ENCODE measurements at places on chromosomes 7 and 10. TPM values are rescaled to one million over a fixed set of nuclear protein-coding genes. Genes with fewer than 3 reads are reported as not detected.

ACTR3C gene
- total RNA-seq: 10.1 TPM

MINDY3 gene
- 23.4 TPM for total RNA-seq

DNA sequence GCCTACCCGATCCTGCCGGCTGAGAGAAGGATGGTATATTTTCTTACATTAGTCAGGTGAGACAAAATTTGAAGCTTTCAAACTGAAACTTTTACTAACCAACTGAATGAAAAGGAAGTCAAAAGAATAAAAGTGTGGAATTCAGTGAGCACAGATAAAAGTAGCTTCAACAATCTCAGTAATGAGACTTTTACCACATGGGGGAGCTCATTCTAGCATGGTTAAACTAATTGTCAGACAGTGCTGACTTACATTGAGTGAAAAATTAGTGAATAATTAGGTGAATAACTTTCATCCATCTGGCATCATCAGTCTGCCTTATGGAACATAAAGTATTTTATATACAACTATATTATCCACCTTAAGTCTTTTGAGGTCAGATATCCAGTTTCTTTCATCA is 8.4 kb downstream of the FAM237B start:
- DNase-seq: no peak

- no peak for DNase-seq
These were observed 104.3 kb downstream of the NRBF2 start for GRCh38 chr10:63237396-63237795.

RNF148 gene
- not detected for total RNA-seq

DNA sequence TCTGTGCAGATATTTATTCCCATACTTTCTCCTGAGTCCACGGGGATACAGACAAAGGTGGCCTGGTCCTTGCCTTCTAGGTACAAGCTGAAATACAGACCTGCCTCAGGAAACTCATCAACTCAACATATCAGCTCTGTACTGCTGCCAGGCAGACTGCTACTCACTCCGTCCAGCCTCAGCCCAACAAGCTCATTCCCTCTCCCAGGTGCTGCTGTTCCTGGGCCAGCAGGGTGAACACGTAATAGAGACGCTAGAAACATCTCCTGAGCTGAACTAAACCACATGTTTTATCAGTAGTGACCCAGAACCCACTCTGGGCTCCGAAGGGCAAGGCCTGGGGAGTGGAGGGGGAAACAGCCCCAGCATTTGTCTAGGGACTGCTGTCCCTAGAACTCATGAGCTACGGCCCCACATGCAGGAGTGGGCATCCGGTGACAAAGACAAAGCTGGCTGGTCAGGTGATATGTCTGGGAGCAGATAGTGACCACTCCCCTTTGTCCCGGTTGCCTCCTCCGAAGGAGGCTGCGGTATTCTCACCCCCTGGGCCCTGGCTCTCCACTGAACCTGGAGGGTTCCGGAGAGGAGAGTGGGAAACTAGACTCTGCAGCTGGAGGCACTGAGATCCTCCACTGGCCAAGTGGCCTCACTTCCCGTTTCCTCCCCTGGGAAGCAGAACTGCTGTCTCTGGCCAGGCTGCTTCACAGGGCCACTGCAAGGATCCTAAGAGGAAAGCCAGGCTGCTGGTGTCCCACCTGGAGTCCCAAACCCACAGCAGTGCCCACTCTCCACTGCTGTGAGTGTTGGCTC is 116.1 kb downstream of the FAM53B start:
- DNase-seq: no peak

LRRN3 gene
- not detected for total RNA-seq

C7orf57 gene
- not detected for total RNA-seq

GTF2IRD1 gene
- 1.6 TPM for total RNA-seq

DNA sequence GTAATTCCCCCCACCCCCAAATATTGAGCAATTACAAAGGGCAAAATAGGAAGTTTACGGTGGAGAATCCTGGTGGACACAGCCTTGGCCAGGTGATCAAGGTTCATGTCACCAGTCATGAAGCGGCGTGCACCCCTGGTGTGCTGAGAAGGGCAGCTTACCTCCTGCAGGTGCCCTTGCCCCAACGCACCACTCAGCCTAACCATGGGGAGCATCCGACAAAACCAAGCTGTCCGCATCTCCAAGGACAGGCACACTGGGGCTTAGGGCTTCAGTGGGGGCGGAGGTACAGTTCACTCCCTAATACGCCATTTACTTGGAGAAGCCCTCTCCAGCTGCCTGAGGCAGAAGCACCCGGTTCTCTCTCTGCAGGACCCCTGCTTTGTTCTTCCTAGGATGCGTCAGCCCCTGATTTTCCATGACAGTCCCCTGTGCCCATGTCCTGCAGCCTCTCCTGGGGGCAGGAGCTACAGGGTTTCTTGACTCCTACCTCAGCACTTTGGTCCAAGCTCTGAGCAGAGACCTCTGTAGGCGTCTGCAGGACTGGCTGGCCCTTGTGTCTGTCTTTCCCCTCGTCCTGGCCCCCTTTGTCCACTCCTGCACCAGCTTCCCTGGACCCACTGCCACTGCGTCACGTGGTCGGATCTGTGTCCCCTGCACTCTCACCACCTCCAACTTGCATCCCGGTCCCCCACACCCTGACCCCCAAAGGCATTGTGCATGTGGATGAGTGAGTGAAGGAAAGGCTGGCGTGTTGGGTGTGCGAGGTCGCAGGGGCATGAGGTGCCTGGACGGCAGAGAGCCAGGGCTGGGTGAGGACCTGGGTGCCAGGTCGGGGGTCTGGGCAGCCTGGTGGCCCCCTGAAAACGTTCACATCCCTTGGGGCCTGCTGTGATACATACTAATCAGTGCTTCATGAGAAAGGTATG is 113.7 kb downstream of the LHPP start:
- DNase-seq: no peak

DNA sequence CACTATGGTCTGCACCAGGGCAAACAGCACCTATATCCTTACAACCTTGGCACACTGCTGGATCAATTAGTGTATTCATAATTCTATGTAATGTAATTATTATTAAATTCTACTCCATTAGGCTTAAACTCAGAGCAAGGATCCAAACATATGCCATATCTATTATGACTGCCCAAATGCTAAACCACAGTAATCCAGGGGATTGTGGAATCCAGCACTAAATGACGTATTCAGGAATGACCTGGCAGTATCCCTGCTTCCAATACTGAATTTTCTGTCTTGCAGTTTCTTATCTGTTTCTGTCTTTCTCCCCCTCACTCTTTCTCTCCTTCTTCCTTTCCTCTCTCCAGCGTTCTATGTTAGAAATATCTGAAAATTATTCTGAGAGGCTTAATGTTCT is 16.5 kb upstream of the UBE2D1 start:
- no peak for DNase-seq

DNA sequence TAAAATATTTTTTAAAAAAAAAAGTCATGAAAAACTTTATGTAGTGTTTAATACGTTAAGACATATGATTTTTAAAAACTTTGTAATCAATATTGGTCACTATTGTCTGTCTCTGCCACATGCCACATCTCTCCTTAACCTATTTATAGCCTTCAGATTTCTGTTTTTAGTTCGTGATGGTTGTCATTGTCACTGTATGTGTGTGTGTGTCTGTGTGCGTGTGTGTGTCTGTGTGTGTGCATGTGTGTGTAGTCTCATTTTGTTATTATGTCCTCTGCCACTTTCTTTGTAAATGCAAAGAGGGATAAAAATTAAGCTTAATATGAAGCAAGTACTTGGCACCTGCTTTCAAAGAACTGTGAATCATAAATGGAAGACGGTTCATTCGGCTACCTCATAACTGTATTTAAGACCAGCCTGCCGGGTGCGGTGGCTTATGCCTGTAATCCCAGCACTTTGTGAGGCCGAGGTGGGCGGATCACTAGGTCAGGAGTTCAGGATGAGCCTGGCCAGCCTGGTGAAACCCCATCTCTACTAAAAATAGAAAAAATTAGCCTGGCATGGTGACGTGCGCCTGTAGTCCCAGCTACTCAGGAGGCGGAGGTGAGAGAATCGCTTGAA is 354.0 kb downstream of the ARL4A start:
- no peak for DNase-seq

- DNase-seq: no peak
These were observed 201.0 kb upstream of the ADARB2 start for GRCh38 chr10:1938317-1938716.

All from activated B cell treated with CpG ODN at 0.5 μM for 24 hours (primary cell).